Gastroesophageal sphincter (tissue), 4 donors: ENCODE measurements at places on chromosomes 2 and 18. TPM values are rescaled to one million over a fixed set of nuclear protein-coding genes. Genes with fewer than 3 reads are reported as not detected.

DNA sequence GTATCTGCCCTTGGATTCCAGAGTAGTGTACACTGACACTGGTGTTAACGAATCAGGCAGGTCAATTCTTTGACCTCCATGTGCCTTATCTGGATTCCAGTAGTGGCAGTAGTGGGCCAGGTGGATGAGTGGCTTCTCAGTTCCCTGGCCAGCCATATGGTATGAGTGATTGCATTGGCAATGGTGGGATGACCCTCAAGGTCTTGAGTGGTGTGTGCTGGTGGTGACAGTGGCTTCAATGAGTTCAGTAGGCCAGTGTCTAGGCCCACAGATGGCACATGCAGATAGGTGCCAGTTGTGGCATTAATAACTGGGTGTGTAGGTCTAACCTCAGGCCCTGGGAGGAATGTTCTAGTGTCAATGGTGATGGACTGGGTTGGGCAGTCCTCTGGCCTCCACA, 674.1 kb upstream of the NXPH2 start:
- no peak for ATAC-seq

Gene DSG1
- total RNA-seq = 0.20 TPM

GRCh38 chr18:32308493-32309120, 118.8 kb downstream of the MEP1B start:
- ATAC-seq = peak; percentile 90

GRCh38 chr2:72138011-72138881, 9.4 kb downstream of the CYP26B1 start:
- no peak for ATAC-seq

GRCh38 chr18:11909591-11910026, 1.5 kb upstream of the MPPE1 start:
- ATAC-seq = peak; percentile 54

- ATAC-seq = no peak
Measured at GRCh38 chr2:168135121-168135520, 112.3 kb downstream of the STK39 start.

Gene VIL1
- not detected for total RNA-seq

GRCh38 chr2:187134306-187134705, 285.3 kb upstream of the ZSWIM2 start:
- no peak for ATAC-seq

DNA sequence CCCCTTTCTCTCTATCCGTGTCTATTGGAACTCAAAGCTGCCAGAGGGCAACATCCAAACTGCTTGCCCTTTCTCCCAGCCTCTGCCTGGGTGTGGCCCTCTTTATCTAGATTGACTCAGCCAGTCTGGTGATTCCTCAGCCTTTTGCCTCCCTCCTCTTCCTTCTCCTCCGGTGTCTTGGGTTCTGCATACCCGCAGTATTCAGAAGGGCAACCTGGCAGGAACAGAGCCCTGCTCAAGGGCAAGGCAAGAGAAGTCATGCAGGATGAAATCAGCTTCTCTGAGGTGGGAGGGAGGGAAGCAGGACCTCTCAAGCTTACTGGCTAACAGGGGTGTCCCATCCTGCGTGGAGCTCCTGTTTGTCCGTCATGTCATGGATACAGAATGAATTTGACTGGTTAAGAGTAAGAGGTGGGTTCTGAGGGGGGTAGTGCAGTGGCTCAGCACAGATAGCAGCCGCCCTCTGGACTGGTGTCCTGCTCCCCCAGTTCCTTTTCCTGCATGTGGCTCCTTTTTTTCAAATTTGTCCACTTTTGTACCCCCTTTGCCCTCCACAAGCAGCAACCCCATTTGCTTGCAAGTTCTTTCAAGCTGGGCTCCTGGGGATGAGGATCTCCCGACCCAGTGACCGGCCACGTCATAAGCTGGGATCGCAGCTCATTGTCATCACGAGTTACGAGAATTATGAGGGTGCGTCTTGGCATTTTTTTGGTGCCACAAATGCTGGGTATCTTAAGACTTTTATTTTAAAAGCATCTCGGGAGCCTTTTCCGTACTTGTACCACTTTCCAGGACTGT, 154.1 kb downstream of the FHOD3 start:
- no peak for ATAC-seq

DNA sequence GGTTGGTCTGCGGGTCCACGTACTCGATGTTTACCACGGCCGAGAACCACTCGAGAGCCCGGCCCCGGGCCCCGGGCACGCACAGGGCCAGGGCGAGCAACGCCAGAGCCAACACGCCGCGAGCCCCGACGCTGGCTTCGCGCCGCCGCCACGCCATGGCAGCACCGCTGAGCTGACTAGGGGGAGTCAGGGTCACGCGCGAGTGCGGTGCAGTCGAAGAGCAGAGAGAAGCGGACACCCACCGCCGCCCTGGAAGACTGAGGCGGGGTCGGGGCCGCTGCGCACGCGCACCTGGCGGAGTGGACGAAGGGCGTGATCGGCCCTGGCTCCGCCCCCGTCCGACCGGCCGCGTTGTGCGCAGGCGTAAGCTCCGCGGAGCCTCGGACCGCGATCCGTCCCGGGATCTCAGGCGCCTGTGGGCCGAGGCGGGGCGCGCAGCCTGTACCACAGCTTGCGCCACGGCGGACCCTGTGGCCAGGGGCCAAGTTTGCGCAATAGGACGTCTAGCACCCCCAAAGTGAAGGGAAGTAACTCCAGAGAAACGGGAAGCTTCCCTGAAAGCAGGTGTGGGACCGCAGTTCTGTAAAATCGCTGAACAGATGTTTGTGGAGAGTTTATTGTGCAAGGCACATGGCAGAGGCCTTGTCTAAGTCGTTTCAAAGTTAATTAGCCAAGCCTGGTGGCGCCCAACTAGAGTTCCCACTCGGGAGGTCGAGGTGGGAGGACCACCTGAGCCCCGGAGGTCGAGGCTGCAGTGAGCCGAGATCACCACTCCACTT, at the start of gene RNF149:
Gene RNF149, minus strand, starts transcription at position 270 of the 779 bp plus-strand sequence. Its CDS starts 113 bp downstream, at position 157.
- ATAC-seq = peak; percentile 96

Gene OSGEPL1
- total RNA-seq = 7.7 TPM

DNA sequence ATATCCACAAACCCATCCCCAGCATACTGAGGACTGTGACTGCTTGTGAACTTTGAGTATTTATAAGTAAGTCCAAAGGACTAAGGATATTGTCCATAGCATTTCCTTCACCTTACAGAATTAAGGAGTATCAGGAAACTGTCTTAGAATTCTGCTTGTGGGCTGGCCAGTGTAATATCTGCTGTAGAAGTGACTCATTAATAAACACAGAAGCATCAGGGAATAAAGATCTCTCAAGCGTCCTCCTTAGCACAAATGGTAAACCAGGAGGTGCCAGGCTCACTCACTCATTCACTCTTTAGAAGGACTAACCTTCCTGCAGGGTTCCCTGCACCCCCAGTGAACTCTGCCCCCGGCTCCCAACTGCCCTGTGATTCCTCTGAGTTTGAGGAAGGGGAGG, 31.0 kb downstream of the CCDC68 start:
- ATAC-seq = no peak

- no peak for ATAC-seq
Measured at GRCh38 chr2:60347781-60348180, 205.7 kb downstream of the BCL11A start.

DNA sequence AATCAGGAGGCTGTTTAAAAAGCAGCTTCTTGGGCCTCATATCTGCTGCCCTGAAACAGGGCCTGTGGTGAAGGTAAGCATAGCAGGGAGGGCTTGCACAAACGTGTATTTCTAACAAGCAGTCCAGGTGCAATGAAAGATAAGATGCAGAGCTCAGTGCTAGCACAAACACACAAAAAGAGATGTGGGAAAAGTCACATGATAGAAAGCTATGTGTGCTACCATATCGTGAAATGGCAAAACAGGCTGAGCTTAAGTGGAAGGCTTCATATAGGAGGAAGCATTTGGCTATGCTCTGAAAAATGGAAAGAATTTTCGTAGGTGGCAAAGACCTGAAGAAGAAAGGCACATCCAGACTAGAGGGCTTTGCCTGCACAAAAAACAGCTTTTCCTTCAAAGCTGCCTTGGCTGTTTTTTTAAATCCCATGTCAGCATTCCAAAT, 10.2 kb downstream of the RSAD2 start:
- ATAC-seq = no peak

- ATAC-seq = no peak
Measured at GRCh38 chr2:189608795-189609422, 28.3 kb upstream of the SLC40A1 start.

Gene MARCO
- total RNA-seq = 8.1 TPM

- no peak for ATAC-seq
Measured at GRCh38 chr18:55073834-55074233, 114.6 kb upstream of the CCDC68 start.

- ATAC-seq = no peak
Measured at GRCh38 chr2:98705333-98705617, 25.7 kb downstream of the MGAT4A start.

DNA sequence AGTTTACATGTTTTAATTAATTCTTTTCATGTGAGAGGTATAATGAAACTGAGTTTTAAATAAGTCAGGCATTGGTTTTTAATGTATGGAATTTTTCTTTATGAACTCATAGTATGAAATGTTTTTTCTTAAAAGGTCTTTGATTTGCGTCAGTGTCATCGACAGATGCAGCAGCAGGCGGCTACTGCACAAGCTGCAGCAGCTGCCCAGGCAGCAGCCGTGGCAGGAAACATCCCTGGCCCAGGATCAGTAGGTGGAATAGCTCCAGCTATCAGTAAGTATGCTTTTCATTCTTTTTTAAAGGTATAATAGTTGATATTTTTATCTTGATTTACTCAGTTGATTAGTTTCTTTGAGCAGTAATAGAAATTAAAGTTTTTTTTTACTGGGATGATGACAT, 46.5 kb downstream of the SMAD4 start:
- ATAC-seq = no peak

DNA sequence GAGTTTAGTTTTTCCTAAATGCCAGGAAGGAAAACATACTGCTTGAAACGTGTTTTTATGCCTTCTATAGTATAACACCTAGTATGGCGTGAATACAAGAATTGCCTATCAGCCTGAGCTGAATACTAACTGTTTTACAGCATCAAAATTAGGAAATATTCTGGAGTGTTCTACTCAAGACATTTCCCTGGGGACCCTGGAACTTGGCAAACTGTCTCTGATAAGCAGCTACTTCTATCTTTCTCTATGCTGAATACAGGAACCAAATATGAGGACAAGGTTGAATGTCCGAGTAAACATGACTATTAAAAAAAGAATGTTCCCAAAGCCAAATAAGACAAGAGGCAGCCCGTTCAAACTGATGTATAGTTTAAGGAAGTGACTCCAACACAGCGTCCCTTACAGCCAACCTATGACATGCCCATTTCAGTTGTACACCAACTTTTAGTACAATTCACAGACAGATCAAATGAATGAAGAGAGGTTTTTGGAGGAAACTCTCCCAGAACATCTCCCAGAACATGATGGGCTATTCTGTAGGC, 951.3 kb upstream of the ACVR2A start:
- no peak for ATAC-seq

Gene CHCHD5
- total RNA-seq = 18.1 TPM
